AG09319 (cell line): ENCODE measurements at places on chromosomes 3 and 15.

DNA sequence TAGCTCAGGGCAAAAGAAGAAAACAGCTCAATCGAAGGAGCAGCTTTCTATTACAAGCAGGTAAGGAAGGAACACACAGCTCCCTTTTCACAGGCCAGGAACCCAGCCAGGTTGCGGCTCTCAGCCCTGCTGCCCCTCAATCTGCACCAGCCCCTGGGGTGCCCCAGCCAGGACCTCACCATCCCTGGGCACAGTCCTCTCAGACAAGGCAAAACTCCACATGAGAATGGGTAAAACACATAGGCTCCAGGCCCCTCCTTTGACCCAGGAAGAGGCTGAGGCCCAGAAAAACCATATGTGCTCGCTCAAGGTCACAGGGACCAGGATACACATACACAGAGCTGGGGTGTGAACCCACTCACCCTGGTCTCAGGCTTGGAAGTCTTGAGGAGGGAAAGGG, 178.7 kb upstream of the TLE3 start:
- no peak for DNase-seq

DNA sequence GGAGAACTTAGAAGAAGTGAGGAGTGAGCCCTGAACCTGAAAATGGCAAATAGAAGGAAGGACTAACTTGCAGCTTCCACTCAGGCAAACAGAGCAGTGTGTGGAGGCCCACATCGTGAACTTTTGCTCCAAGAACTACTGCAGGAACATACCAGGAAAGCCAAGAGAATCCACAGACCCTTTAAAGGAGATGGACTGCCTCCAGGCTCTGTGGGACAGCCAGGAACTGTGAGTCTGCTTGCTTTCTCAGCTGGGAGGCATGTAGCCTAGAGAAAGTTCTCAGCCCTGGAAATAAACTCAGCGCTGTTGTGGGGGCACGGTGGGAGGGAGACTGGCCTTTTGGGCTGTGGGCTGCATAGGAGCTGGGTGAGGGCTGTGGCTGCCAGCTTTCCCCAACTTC, 93.0 kb downstream of the SNRK start:
- DNase-seq, result peak; percentile 12

GRCh38 chr3:115975353-115975752, 352.0 kb downstream of the GAP43 start:
- DNase-seq, result no peak

- DNase-seq, result no peak
Measured at GRCh38 chr15:86229936-86230335, 150.3 kb downstream of the AGBL1 start.

- DNase-seq, result no peak
Measured at GRCh38 chr3:8647137-8647985, 2.8 kb upstream of the SSUH2 start.

DNA sequence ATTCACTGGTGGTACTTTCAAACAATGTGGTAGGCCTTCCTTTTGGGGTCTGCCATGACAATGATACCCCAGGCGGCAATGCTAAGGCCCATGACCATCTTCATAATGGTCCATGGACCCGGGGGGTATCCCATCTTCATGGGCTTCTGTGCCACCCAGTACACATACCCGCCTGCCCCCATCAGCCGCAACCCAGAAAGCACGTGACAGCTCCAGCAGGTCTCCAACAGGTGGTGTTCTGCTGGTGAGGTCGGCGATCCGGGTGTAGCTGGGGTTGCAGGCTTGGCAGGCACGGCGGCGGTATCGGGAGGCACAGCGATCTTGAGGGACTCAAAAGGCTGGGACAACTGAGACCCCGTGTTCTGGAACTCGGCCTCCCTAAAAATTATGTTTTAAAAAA, 214.5 kb downstream of the SNRPN start:
- DNase-seq, result no peak

DNA sequence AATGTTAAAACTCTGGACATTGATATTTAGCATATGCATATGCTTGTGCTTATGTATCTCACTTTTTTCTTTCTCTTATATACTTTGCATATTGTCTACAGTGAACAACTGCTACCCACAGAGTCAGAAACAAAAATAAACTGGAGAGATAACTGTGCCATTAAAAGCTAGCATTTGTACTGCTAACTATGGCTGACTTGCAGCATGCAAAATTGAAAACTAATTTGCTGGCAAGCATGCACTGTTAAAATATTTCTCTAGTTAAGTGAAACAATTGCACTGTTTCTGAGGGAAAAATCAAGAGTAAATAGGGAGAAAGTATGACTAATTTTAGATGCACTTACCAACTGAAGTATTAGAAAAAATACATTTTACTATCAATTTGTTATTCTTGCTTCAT, 177.8 kb downstream of the CBLB start:
- no peak for DNase-seq

DNA sequence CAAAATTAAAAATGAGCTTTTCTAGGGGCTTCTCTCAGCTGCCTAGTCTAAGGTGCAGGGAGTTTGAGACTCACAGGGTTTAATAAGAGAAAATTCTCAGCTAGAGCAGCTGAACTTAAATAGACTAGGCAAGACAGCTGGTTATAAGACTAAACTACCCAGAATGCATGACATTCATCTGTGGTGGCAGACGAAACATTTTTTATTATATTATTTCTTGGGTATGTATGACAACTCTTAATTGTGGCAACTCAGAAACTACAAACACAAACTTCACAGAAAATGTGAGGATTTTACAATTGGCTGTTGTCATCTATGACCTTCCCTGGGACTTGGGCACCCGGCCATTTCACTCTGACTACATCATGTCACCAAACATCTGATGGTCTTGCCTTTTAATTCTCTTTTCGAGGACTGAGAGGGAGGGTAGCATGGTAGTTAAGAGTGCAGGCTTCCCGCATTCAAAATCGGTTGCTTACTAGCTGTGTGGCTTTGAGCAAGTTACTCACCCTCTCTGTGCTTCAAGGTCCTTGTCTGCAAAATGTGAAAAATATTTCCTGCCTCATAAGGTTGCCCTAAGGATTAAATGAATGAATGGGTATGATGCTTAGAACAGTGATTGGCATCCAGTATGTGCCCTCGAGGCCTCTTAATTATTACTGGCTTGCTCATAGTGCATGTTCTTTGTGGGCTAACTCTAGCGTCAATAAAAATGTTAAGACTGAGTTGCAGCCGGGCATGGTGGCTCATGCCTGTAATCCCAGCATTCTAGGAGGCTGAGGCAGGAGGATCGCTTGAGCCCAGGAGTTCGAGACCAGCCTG, 984 bp downstream of the CCR5 start:
- no peak for DNase-seq

DNA sequence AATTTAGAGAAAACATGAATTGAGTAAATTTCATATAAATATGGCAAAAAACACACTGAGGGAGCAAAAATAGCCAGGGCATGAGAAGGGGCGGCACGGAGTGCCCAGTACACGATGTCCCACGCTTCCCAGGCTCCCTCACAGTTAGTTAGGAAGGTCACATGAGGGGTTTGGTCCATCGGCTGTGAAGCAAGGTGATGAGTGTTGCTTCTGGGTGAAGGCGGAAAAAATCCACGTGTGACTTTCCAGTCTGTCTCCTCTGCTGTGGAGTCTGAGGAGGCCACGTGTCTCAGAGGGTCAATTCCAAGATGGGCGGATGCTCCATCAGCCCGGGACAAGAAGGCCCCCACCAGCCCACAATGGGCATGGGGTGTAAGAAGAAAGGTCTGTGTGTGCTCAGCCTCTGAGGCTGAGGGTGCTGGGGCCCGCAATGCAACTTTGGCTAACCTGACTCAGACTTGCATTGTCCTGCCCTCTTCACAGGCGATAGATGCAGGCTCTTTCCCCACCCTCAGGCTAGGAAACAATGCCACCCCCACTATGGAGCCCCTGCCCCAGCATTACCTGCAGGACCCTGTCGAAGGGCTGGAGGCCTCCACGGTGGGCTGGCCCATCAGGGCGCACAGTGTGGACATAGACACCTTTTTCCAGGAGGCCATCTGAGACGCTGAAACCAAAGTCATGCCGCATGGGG, 45.7 kb downstream of the GRIP2 start:
- DNase-seq, result no peak

DNA sequence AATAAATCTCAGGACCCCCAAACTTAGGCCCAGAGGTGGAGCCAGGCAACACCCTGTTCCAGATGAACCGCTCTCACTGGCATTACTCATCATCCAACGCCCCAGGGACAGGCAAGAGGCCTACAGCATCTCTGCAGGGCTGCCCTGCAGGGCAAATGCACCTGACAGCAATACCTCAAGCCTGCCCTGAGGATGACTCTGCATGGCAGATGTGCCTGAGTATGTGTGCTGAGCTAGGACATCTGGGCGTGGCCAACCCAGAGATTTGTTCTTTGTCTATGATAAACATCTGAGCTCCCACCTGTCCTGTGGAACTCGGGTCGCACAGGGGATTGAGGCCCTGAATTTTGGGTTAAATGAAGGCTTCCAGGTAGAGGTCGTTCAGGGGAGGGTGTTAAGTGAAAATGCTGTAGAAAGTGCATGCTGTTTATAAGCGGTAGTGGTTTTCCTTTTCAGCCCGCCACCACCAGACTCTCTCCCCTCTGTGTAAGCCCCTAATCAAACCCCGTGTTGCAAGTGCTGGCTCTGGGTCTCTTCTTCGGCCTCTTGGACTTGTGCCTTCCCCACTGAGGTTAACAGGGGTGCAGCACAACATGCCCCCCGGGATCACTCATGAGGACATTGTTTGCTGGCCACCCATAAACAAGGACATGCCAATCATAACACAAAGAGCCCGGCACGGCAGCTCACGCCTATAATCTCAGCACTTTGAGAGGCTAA, 92.3 kb downstream of the ATP10A start:
- no peak for DNase-seq

DNA sequence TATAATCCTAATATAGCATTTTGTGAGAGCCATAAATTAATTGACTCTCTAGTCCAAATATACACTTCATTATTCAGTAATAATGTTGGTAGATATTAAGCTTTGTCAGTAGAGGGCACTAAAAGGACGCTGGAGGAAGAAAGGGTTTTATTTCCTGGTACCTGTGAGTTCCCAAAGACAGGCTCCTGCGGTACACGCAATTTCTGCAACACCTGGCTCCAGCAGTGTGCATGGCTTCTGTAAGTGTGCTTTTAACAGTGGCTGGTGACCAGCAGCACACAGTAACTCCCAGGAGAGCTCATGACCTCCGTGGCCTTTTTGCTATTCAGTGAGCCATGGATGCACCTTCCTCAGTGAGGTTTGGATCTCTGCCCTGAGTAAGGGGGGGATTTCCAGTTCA, 338.3 kb upstream of the ZNF385D start:
- no peak for DNase-seq

DNA sequence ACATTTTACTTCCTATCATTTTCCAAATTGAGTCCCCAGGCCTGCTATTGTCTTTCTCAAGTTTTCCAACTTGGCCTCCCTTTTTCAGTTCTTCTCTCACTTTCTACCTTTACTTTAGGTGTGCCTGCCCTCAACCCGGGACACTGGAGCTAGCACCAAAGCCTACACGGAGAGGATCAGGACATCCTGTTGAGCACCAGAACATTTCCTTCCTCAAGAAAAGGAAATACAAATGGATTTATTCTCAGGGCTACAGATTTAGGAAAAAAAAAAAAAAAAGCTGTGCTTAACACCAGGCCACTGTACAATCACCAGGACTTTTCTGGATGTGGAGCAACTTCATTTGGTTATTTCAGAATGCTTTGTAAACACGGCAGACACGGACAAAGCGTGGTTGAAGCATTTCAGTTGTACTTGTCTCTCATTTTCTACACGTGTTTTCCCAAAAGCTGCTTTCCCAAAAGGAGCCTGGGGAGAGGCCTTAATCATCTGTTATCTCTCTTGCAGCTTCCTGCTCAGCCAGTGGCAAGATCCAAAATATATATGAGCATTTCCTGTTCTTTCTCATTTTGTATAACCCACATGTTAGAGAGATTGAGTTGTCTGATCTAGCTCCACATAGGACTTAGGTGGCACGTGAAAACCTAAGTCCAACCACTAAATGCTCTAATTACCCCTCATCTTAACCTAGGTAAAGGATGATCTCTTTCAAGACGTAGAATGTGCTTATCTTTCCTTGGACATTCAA, 15.5 kb upstream of the ATP1B3 start:
- no peak for DNase-seq

GRCh38 chr3:161443921-161444693, 52.5 kb upstream of the OTOL1 start:
- no peak for DNase-seq

- no peak for DNase-seq
Measured at GRCh38 chr3:66039590-66039887, 821 bp upstream of the MAGI1 start.

GRCh38 chr15:92882697-92883162, 17.4 kb upstream of the CHD2 start:
- no peak for DNase-seq

DNA sequence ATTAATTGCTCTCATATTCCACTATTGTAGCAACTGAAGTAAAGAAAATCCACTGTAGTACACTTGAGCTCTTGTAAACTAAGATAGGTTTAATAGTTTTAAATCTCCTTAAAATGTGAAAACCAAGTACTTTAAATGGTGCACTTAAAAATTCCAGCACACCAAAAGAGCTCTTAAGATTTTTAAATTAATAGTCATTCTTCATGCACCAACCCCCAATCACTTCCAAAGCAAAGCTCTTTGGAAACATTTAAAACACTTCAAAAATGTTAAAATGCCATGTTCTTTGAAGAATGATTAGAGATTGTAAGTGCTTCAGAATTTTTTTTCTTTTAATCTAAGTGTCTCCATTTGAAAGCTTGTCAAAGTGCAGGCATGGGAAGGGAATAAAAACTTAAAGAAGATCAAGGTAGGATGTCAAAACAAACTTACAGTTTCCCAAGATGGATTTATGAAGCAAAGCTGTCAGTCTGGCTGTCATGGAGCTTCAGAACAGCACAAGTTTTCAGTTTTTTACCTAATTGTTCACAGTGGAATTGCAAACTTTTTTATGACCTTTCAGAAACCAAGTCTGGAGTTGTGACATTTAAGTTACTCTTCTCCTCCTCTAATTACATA, 84.3 kb downstream of the ARPP21 start:
- DNase-seq, result no peak

DNA sequence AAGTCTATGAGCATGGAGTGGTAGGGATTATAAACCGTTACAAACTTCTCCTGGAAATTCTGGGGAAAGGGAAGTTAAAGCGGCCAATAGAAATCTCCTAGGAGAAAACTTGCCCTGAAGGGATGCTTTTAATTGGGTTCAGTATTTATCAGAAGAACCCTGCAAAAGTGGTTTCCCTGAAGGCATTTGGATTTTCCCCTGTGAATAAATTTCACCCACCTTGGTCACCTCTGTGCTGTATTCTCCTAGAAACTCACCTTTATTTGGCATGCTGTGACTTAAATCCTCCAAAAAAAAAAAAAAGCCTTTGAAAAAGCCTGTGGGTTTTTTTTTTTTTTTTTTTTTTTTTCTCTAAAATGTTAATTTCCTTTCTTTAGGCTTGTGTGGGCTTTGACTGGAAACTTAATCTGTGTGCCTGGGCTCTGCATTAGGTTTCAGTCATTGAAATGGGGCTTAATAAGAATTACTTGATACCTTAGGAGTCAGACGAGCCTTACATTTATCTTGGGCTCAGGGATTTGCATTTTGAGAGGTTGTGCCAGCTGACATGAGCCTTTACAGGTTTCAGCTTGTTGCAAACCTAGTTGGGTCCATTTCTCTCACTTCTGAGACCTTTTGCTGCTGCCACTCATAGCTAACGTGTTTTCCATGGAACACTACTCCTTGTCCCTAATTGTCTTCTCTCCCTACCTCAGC, 22.0 kb downstream of the TGFBR2 start:
- no peak for DNase-seq

- peak; percentile 40 for DNase-seq
Measured at GRCh38 chr15:58475573-58476524, 44.1 kb downstream of the LIPC start.
